Uterus (tissue), 4 donors: ENCODE measurements at places on chromosomes 7 and 10.

GRCh38 chr7:158829021-158829341, 328 bp downstream of the ESYT2 start:
- H3K4me3 ChIP-seq, result peak overlapping the region; percentile 83
- H3K27me3 ChIP-seq, result no peaks in the 10 kb centered on the region
- H3K4me1 ChIP-seq, result peaks cover 5% of the 10 kb centered on the region
- DNase-seq, result peak; percentile 48

DNA sequence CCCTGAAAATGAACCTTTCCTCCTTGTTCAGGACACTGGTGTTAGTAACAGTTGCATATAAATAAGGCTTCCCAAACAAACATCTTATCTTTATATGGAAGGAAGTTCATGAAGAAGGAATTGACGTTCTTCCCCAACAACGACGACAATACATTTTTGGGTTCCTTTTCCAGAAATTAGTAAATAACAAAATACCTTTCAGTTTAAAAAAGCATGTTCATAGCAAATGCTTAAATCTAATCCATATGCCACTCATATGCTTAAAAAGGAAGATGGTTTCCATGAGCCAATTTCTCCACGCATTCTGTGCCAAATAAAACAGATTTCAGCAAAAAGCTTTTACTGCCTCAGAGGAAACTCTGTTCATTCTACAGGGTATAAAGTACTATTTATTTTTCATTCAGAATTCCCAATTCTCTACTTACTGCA, 182.6 kb downstream of the COBL start:
- no peaks in the 10 kb centered on the region for H3K4me1 ChIP-seq
- H3K27me3 ChIP-seq, result no peaks in the 10 kb centered on the region
- H3K36me3 ChIP-seq, result no peaks in the 10 kb centered on the region
- DNase-seq, result no peak
- no peak overlapping the region for H3K4me3 ChIP-seq
- H3K27ac ChIP-seq, result no peak overlapping the region

DNA sequence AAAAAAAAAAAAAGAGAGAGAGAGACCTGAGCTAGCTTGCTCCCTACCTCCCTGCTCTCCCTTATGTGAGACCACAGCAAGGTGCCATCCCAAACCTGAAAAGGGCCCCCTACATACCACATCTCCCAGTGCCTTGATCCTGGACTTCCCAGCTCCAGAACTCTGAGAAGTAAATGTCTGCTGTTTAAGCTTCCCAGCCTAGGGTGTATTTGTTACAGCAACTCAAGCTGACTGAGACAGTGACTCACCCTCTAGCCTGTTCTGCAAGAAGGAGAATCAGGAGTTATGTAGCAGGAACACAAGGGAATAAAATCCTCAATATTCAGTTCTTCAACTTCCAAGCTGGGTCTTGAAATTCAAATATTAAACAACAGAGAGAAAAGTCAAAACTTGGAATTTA, 52.1 kb upstream of the TMEM72 start:
- no peaks in the 10 kb centered on the region for H3K27me3 ChIP-seq

DNA sequence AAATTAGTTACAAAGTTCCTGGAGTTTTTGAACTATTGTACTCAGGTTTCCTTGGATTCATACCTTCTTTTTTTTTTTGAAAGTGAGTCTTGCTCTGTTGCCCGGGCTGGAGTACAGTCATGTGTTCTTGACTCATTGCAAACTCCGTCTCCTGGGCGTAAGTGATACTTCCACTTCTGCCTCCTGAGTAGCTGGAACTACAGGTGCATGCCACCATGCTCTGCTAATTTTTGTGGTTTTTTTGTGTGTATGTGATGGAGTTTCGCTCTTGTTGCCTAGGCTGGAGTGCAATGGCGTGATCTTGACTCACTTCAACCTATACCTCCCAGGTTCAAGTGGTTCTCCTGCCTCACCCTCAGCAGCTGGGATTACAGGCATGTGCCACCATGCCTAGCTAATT, 22.3 kb downstream of the MCM10 start:
- no peak for DNase-seq
- H3K27me3 ChIP-seq, result no peaks in the 10 kb centered on the region
- H3K36me3 ChIP-seq, result no peaks in the 10 kb centered on the region

DNA sequence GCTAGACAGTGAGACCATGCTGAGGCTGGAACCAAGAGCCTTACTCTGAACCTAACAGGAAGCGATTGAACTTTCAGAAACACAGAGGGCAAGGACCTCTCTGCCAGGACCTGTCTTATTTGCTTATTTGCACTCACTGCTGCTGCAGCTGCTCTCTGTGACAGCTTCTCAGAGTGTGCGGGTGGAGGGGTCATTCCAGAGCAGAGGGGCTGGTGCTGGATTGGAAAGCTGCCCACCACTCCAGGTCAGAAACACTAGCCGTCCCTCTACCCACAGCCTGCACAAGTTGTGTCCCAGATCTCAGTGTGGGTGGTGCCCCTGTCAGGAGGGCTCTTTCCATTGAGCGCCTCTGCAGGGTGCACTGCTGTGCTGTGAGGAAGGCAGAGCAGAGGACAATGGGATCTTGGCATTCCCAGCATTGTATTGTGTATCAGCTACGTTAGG, 126.2 kb downstream of the CCNY start:
- no peaks in the 10 kb centered on the region for H3K27me3 ChIP-seq
- no peak for DNase-seq
- H3K36me3 ChIP-seq, result no peaks in the 10 kb centered on the region
- no peak overlapping the region for H3K4me3 ChIP-seq
- H3K4me1 ChIP-seq, result peaks cover 5% of the 10 kb centered on the region

GRCh38 chr7:45013465-45013967, 13.5 kb downstream of the CCM2 start:
- H3K36me3 ChIP-seq, result no peaks in the 10 kb centered on the region
- no peak overlapping the region for H3K27ac ChIP-seq
- no peak for DNase-seq
- H3K27me3 ChIP-seq, result no peaks in the 10 kb centered on the region
- no peaks in the 10 kb centered on the region for H3K4me1 ChIP-seq

DNA sequence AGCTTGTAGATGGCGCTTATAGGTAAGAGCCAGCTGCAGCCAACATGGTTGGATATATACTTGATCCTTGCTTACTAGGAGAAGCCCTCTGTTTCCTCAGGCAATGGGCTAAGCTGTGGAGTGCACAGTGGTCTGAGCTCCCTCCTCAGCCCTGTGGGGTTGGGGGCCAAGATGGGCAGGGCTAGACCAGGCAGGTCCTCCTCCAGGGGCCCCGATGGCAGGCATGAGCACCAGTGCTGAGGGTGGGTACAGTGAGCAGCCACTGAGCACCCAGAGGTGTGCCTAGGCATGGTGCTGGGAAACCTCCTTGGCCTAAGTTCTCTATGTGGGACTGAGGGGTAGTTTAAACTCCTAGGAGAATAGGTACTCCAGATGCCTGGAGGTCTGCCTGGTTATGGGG, 680.2 kb downstream of the SUGCT start:
- H3K4me3 ChIP-seq, result no peak overlapping the region
- H3K27me3 ChIP-seq, result no peaks in the 10 kb centered on the region
- H3K4me1 ChIP-seq, result no peaks in the 10 kb centered on the region

- no peaks in the 10 kb centered on the region for H3K36me3 ChIP-seq
- no peak overlapping the region for H3K4me3 ChIP-seq
- DNase-seq, result no peak
- H3K27me3 ChIP-seq, result no peaks in the 10 kb centered on the region
- H3K27ac ChIP-seq, result no peak overlapping the region
Measured at GRCh38 chr10:96188421-96188820, 58.3 kb downstream of the ZNF518A start.

GRCh38 chr10:1166101-1166827, 110.1 kb downstream of the WDR37 start:
- no peak for DNase-seq
- H3K27me3 ChIP-seq, result no peaks in the 10 kb centered on the region

GRCh38 chr10:28925121-28925663, 247.9 kb downstream of the BAMBI start:
- H3K4me3 ChIP-seq, result no peak overlapping the region
- no peaks in the 10 kb centered on the region for H3K27me3 ChIP-seq
- H3K4me1 ChIP-seq, result no peaks in the 10 kb centered on the region
- no peak overlapping the region for H3K27ac ChIP-seq

GRCh38 chr10:31025142-31025541, 6.5 kb downstream of the ZNF438 start:
- H3K27ac ChIP-seq, result peak overlapping the region; percentile 6
- no peak for DNase-seq
- no peak overlapping the region for H3K4me3 ChIP-seq
- H3K36me3 ChIP-seq, result no peaks in the 10 kb centered on the region
- H3K27me3 ChIP-seq, result no peaks in the 10 kb centered on the region

GRCh38 chr10:78455811-78456210, 422.1 kb downstream of the RPS24 start:
- H3K4me1 ChIP-seq, result peaks cover 6% of the 10 kb centered on the region
- DNase-seq, result peak; percentile 42
- H3K27me3 ChIP-seq, result no peaks in the 10 kb centered on the region
- H3K27ac ChIP-seq, result peak overlapping the region; percentile 55
- H3K4me3 ChIP-seq, result no peak overlapping the region

DNA sequence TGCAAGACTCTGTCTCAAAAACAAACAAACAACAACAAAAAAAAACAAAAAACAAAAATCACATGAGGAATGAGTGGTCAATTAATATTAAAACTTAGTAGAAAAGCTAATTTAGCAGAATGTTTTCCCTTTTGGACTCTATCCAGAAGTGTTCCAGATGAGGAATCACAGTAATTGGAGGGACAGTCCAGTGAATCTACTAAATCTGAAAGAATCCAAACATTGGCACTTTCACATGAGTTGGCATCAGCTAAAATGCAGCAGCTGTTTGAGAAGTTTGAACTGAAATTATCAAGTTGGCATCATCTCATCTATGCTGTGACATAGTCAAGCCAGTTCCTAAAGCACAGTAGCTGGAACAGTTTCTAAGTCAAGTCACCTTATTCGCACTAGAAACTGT, 367.8 kb downstream of the PPP1R3A start:
- no peak for DNase-seq
- no peak overlapping the region for H3K4me3 ChIP-seq
- no peaks in the 10 kb centered on the region for H3K4me1 ChIP-seq

DNA sequence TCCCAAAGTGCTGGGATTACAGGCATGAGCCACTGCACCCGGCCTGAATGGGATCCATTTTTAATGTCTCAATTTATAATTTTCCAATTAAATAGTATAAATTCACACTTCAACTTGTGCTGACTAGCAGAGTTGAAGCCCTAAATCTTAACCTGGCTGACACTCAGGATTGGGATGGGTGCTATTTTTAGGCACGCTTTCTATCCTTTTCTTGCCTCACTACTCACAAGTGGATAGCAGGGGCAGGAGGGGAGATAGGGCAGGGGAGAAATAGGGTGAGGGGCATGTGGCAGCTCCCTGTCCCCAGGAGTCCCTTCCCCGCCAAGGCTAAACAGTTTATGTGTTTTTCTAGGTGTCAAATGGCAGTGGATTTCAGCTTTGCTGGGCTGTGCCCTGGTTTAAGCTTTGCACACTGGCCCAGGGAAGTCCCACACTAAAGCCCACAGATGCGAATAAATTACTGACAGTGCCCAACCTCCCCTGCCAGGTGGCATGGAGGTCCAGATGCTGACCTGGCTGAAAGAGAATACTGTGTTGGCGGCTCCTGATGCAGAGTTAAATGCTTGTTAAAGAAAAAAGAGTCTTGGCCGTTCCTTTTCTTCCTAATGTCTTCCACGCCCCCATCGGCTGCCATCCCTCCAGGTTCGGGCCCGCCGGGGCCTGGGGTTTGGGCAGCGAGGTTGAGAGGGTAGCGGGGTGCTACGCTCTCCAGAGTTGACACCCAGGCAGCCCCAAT, 36.2 kb upstream of the EFCAB10 start:
- H3K4me1 ChIP-seq, result no peaks in the 10 kb centered on the region
- DNase-seq, result no peak
- H3K27me3 ChIP-seq, result no peaks in the 10 kb centered on the region
- H3K4me3 ChIP-seq, result no peak overlapping the region
- no peak overlapping the region for H3K27ac ChIP-seq
- no peaks in the 10 kb centered on the region for H3K36me3 ChIP-seq

GRCh38 chr10:86712317-86712707, 44.0 kb downstream of the LDB3 start:
- H3K27ac ChIP-seq, result peak overlapping the region; percentile 95
- DNase-seq, result no peak
- H3K36me3 ChIP-seq, result no peaks in the 10 kb centered on the region
- H3K4me1 ChIP-seq, result no peaks in the 10 kb centered on the region

GRCh38 chr10:99875473-99875872, 93.0 kb downstream of the ABCC2 start:
- no peaks in the 10 kb centered on the region for H3K36me3 ChIP-seq
- no peaks in the 10 kb centered on the region for H3K4me1 ChIP-seq
- no peak overlapping the region for H3K27ac ChIP-seq
- H3K27me3 ChIP-seq, result no peaks in the 10 kb centered on the region
- DNase-seq, result no peak

DNA sequence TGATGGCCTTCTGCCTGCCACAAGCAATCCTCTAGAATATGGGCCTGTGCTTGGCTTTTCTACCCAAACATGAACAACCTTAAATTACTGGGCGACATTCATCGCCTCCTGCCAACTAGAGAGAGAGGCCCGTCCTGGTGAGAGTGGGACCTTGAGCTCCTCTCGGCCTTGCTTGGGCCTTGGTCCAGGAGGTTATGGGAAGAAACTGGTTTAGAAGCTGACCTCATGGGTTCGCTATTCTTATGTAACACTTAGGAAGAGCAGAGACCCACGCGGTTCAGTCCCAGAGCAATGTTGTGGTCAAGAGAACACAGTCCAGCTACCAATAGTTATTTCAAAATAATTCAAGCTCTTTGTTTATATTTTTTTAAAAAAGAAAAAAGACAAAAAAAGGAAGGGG, 176.3 kb upstream of the ZNF32 start:
- no peaks in the 10 kb centered on the region for H3K4me1 ChIP-seq
- H3K4me3 ChIP-seq, result no peak overlapping the region
- no peaks in the 10 kb centered on the region for H3K36me3 ChIP-seq
- peak; percentile 74 for DNase-seq
- H3K27ac ChIP-seq, result peak overlapping the region; percentile 78

DNA sequence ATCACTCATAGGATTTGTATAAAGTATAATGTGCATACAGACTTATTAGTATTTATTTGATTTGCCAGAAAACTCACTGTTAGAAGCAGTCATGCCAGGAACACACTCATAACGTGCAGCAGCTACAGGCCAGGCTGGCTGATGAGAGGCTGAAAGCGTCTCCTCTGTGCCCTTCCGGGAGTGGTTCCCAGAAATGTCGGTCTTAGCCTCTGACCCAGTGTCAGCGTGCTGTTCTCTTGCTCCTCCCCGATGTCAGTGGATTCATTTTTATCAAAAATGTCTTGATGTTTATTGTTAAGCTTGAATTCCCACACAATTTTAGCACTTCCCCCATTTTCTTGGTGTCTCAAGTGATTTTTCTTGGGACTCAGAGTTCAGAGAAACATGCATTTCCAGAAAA, 33.3 kb upstream of the GARS1 start:
- no peak overlapping the region for H3K4me3 ChIP-seq
- no peak overlapping the region for H3K27ac ChIP-seq
- no peak for DNase-seq
- no peaks in the 10 kb centered on the region for H3K4me1 ChIP-seq
- no peaks in the 10 kb centered on the region for H3K36me3 ChIP-seq

- H3K4me3 ChIP-seq, result peak overlapping the region; percentile 13
- H3K36me3 ChIP-seq, result no peaks in the 10 kb centered on the region
- peak overlapping the region; percentile 96 for H3K27ac ChIP-seq
- H3K27me3 ChIP-seq, result no peaks in the 10 kb centered on the region
- H3K4me1 ChIP-seq, result peaks cover 16% of the 10 kb centered on the region
Measured at GRCh38 chr10:132517951-132518521, 19.6 kb upstream of the INPP5A start.
